ENCODE measurements at places on chromosomes 16 and 17. TPM values are rescaled to one million over a fixed set of nuclear protein-coding genes. Genes with fewer than 3 reads are reported as not detected.
A peak's percentile ranks its signal among the peaks of the same experiment; 100 is the strongest.

DNA sequence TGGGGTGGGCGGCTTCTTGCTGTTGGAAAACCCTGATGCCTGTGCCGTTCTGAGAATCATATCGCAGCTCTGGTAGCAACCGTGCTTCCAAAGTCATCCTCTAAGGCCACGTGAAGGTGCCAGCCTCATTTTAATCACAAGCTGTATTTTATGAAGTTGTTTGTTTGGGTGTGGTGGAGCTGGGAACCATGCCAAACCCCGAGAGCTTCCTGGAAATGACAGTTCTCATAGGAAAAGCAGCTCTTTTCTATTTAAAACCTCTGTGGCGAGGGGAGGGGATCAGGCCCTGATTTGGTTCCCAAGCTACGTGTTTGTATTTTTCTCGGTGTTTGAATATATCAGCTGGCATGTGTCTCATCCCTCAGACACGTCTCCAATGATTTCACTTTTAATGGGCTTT lies 21.7 kb downstream of the KNOP1 start:
- peak; percentile 83 for DNase-seq

DNA sequence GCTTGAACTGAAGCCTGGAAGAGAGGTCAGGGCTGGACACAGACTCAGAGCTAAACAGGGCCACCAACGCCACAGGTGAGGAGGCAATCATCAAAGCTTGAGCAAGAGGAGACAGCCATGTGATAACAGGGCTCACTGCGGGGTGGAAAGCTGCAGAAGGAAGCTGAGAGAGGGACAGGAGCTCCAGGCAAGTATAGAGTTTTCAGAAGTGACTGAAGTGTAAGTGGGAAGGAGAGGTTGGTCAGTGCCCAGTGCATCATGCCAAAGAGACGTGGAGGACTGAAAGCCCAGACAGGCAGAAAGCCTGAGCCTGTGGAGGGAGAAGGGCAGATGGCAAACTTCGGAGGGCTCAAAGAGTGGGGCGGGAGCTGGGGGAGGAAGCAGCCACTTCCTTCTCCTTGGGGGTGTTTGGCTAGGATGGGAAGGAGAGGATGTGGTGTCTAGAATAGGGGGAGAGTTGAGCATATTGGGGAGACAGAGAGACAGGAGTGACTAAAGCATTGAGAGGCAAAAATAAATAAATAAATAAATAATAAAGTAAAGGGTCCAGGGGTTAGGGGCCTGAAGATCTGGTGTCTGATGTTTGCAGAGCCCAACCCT lies 2.6 kb downstream of the KIFC3 start:
- no peak for DNase-seq

- DNase-seq: no peak
Observed at GRCh38 chr17:59347975-59348391, 16.5 kb downstream of the YPEL2 start.

- peak; percentile 10 for DNase-seq
Observed at GRCh38 chr16:69741519-69741918, 13.2 kb downstream of the NOB1 start.

- no peak for DNase-seq
Observed at GRCh38 chr16:23114131-23114904, 34.9 kb downstream of the USP31 start.

DNA sequence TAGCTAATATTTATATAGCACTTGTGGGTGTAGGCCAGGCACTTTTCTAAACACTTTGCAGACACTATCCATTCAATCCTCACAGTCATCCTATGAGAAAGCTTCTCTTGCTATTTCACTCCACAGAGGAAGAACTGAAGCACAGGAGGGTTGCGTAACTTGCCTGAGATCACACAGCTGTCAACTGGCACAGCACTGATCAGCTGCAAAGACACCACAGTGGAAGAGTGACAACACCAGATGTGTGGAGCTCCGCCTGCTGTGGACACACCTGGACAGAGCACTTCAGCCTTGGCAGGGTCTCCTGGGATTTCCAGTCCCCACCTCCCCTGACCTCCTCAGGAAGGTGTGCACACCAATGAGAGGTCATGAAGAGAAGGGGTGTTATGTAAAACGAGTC lies 13.3 kb upstream of the CNEP1R1 start:
- no peak for DNase-seq

- DNase-seq: no peak
Observed at GRCh38 chr17:62808576-62808970, 459 bp upstream of the MARCHF10 start.

- DNase-seq: no peak
Observed at GRCh38 chr16:1188432-1189189, 35.7 kb downstream of the CACNA1H start.

- peak; percentile 80 for DNase-seq
Observed at GRCh38 chr16:48963306-48963705, 318.3 kb downstream of the CBLN1 start.

GRCh38 chr16:29898804-29899515 lies 390 bp downstream of the SEZ6L2 start:
- DNase-seq: no peak

GRCh38 chr16:21950782-21951521 lies 2.2 kb upstream of the UQCRC2 start:
- peak; percentile 23 for DNase-seq

GRCh38 chr16:57534881-57535658 lies 1.3 kb downstream of the CCDC102A start:
- DNase-seq: no peak

- DNase-seq: no peak
Observed at GRCh38 chr17:213286-214105, 32.0 kb upstream of the DOC2B start.

- DNase-seq: no peak
Observed at GRCh38 chr17:79135628-79136405, 61.2 kb downstream of the ENGASE start.

DNA sequence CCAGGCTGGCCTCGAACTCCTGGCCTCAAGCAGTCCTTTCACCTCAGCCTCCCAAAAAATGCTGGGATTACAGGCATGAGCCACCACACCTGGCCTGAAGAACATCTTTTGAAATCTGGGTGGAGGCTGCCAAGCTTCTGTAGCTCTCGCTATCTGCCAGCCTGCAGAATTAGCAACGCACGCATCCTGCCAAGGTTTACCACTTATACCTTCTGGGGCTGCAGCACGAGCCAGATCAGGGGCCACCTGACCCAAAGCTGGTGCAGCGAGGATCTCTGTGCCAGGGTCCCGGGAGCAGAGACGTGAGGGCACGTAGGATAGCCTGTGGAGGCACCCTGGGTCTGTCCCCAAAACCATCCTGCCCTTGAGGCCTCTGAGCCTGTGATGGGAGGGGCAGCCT lies 22.2 kb downstream of the SLC38A8 start:
- no peak for DNase-seq

- no peak for DNase-seq
Observed at GRCh38 chr16:88512728-88513696, 57.2 kb upstream of the ZC3H18 start.

DNA sequence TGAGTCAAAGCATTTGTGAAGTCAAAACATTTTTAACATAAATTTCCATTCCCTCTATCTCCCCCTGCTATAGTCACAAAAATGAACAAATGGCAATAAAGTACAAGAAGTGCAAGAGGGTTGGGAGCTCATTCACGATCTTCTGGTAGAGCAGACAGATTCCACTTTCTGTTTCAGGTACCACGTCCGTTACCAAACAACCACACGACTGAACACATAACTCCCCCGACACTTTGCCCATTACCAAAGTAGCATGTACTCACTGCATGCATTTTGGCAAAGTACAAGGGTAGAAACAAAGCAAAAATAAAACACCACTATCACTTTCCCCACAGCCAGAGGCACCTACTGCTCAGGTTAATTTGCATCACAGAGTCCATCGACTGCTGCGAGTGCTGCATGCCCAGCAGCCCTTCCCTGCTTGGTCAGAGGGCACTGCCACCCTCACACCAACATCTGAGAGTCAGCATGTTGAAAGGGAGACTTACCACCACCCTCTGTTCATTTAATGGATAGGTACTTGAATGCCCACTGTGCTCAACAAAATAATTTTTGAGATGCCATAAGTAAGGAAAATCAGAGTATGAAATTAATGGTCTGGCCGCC lies 150.3 kb upstream of the AXIN2 start:
- no peak for DNase-seq

DNA sequence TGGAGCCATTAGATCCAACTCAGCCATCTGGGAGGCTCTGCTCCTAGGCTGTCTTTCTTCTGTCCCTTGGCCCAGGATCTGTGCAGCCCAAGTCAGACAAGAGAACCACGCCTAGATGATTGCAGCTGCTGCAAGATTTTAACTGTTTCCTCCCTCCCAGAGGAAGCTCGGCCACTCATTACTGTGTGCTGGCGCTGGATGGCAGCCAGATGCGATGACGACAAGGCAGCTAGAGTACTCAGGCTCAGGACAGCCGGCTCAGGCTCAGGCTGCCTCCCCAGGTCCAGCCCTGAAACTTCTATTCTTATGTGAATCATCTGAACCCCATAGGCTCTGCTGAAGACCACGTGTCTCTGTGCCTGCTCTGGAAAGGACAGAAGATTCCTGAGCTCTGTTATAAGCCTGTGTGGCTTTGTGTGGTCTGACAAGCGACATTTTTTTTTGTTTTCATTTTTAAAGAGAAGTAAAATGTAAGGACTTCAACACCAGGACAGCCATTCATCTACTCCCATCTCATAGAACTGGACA lies 32.1 kb upstream of the FBXW10B start:
- peak; percentile 99 for DNase-seq

DNA sequence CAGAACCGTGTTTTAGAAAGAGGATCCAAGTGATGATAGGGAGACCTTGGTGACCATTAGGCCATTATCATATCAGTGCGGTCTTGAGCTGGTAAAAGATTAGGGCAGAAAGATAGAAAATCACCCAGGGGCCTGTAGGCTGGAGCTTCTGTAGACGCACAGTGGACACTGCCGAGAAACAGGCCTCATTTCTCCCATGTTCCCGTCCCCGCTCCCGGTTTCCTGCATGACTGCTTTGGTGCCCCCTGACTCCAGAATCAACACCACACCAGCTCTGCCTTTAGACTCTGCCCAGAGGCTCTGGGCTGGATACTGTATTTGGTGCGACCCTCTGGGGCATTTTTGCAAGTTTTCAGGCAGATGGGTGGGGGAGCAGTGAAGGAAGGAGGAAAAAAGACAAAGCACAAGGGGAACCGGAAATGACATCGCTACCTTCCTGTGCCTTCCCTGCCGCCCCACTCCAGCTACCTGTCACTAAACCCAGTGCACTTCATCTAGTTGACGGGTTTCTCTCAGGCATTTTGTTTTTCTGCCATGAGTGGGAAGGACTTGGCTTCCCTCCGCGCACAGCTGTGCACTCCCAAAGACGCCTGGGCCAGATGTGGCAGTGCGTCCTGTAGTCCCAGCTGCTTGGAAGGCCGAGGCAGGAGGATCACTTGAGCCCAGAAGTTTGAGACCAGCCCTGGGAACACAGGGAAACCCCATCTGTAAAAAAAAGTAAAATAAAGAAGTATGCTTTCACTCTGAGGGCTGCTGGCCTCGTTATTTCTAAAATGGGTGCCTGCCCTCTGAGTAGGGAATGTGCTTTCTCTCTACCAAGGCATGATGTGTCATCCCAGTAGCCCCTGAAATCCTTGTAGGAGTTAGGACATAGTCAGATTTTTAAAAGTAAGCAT lies 214.1 kb downstream of the RPTOR start:
- no peak for DNase-seq

DNA sequence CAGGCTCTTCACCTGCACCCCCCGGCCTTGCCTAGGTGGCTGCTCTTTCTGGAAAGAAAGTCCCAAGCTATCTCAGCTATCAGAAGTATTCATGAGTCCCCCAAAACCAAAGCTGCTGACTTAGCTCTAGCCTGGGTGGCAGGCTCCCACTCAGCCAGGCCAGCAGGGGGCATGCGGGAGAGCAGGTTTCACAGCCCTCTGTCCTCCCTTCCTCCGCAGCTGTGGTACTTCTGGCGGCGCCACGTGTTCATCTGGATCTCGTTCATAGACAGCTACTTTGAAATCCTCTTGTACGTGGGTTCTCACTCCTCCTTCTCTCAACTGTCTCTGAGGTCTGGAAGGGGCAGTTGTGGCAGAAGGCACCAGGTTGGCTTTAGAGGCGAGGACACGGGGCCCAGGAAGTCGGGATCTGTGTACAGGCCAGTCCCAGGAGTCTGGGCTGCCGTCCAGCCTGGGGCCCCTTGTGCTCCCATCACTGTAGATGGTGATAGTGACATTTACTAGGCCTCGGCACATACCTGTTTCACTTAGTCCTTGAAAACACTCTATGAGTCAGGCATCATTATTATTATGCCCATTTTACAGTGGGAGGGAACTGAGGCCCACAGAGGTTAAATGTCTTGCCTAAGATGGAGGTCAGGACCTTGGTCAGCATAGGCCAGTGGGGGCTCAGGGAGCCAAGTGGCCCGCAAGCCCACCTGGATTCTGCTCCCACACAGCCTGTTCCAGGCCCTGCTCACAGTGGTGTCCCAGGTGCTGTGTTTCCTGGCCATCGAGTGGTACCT lies 12.9 kb downstream of the TRPV2 start:
- no peak for DNase-seq

GRCh38 chr17:75249564-75249963 lies 11.8 kb downstream of the GGA3 start:
- DNase-seq: no peak

- DNase-seq: peak; percentile 20
Observed at GRCh38 chr17:2937331-2938003, 125.9 kb downstream of the OR1D5 start.

- no peak for DNase-seq
Observed at GRCh38 chr16:84847564-84848355, 28.0 kb downstream of the CRISPLD2 start.

GRCh38 chr17:49995055-49995738 lies at the start of gene DLX3:
TSS of gene DLX3 (minus strand) at chr17:49995224. CDS start at chr17:49994998, 226 bp downstream.
- DNase-seq: peak; percentile 34

The VASN gene
- total RNA-seq: 3.4 TPM

The ABCC11 gene
- total RNA-seq: 0.40 TPM

The SUPT4H1 gene
- 168 TPM for total RNA-seq

The ADAP2 gene
- not detected for total RNA-seq

The SLC35G6 gene
- not detected for total RNA-seq

The NF1 gene
- 12.7 TPM for total RNA-seq

The CCL2 gene
- total RNA-seq: 0.51 TPM

The TLCD1 gene
- 28.8 TPM for total RNA-seq

The KRT16 gene
- not detected for total RNA-seq

The TP53TG3F gene
- total RNA-seq: not detected

The ULK2 gene
- total RNA-seq: 4.9 TPM

The METTL9 gene
- 142 TPM for total RNA-seq
